HT1080 (cell line): ENCODE measurements at places on chromosomes 2 and 18.

DNA sequence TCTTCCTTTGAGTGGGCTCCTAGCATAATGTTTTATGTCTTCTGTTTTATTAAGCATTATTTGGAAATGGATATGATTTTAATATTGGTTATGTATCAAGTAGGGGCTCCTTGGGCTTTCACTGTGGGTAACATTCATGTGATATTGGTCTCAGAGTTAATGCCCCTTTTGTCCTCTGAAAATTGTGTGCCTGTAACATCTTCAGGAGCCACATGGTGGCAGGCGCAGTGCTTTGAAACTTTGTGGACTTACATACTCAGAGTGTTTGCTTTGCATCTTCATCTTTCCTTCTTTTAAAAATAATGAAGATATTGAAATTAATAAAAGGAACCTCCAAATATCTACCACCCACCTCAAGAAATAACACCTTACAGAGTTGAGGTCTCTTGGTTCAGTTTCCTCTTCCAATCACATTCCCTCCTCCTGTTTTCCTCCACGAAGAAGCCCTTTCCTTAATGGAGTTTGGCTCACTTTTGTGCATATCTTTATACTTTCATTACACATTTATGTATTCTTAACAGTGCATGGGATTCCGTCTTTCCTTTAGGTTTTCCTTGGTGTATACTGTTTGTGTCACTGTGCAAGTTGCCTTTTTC lies 73.5 kb downstream of the LIMS1 start:
- DNase-seq, result peak; percentile 47

DNA sequence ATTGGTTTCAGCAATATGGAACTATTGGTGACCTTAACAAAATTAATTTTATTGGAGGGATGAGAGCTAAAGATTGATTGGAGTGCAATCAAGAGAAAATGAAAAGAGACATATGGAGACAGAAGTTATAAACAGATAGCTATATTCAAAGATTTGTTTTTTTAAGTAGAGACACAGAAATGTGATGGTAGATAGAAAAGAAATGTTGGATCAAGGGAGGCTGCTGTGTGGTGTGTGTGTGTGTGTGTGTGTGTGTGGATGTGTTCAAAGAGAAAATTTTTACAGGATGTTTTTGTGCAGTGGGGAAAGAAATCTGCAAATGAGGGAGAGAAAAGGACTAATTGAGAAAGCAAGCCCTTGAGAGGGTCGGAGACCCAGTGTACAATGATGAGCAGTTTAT lies 249.5 kb upstream of the SPHKAP start:
- no peak for DNase-seq

DNA sequence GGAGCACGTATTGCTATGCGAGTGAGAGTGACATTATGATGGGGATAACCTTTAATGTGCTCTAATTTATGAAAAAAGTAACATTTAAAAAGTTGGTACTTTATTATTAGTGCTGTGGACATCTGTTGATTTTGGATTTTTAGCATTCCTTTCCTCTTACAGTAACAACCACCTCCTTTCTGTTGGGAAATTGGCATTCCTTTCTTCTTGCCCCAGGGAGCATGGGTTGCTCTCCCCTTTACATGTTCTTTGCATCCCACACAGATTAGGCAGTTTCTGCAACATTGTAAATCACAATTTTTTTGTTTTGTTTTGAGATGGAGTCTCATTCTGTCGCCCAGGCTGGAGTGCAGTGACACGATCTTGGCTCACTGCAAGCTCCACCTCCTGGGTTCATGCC lies 300.2 kb downstream of the LPIN1 start:
- DNase-seq, result peak; percentile 47

- no peak for DNase-seq
Observed at GRCh38 chr2:209146682-209147320, 277.0 kb upstream of the MAP2 start.

- DNase-seq, result no peak
Observed at GRCh38 chr2:217222309-217222910, 362.5 kb upstream of the TNP1 start.

DNA sequence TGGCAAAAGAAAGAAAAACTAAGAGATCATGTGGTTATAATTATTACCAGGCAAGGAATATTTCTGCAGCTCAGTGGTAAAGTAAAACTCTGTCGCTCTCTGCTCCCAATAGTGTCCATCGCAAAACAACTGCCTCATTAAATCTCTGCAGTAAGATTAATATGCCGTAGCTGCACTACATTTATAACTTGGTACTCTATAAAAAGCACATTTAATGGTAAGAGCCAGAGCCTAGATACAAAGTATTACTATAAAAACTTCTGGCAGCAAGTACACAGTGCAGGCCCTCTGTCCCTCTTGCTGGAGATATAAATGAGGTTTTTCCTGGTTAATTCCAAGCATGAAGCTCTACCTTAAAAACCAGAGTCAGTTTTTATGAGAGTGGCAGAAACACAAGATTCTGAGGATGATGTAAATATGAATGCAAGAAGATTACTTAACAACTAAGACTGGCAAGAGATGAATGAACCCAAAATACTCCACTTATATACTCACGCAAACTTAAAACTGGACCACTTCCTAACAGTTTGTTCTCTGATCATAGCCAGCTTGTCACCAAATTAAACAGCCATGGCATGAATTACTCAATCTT lies 25.5 kb downstream of the ZNF521 start:
- DNase-seq, result no peak

DNA sequence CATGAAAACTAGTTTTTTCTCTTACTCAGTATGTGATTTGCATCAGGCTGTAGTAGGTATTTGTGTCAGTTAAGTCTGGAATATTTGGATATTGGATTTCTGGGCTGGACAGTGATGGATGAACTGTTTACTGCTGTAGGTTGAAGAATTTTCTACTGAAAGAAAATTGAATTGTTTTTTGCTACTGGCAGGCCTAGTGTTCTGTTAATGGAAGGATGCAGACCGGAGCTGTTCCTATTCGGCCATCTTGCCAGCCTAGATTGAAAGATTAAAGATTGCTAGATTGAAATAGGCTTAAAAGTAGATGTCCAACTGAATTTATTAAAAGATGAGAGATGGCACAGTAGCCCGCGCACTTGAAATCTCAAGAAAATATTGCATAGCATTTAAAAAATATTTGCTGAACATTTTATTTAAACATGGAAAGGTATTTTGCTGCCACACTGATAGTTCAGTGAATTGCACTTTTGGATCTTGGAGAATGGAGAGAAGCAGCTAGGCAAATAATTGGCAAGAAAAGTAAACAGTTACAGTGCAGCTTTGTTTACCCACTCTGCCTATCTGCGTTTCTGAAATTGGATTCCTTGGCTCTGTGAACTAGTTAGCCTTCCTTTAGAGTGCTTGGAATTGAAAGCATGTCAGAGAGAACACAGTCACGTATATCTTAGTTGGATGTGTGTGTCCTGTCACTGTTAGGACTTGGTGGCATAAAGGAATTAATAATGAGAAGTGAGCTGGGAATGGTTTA lies 54.1 kb downstream of the EPB41L5 start:
- no peak for DNase-seq

DNA sequence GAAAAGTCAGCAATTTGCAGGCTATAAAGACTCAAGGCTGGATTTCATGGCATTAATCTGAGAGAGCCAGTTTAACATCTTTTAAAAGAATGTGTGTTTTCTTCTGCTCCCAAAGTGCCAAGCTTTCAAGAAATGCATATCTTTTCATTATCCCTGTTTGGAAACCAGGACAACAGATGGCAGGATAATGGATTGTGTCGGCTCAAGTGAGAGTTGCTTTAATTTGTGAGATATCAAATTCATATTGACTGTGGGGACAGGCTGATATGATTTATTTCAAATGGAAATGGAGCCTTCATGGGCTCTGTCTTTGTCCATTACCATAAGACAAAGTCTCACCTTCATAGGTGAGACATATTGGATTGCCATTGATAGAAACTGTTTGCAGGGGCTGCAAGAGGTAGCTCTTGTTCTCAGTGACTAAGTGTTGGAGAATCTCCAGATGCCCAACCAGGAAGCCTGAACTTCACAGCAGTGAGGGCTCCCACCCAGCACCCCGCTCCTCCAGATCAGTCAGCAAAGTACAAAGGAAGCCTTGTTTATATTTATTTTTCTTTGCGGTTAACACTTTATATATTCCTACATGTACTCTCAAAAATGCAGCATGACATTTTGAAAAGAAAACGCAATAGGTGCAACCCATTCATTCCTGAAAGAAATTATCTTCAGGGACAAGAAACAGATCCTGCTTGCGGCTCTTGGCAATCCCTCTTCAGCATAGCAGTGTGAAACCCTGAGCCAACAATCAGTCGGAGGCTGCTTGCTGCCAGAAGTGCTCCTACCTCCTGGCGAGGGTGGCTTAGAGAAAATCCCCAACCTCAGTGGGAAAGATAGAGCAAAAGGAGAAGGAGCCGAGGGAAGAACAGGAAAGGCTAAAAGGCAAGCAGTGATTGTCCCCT lies 65.8 kb upstream of the ATL2 start:
- peak; percentile 88 for DNase-seq

GRCh38 chr2:218063896-218064295 lies 5.2 kb upstream of the RUFY4 start:
- DNase-seq, result no peak

GRCh38 chr2:143504397-143504796 lies 375.2 kb downstream of the ARHGAP15 start:
- no peak for DNase-seq

- no peak for DNase-seq
Observed at GRCh38 chr2:102986826-102987490, 225.1 kb downstream of the TMEM182 start.

GRCh38 chr2:234444893-234445292 lies 52.0 kb downstream of the ARL4C start:
- peak; percentile 59 for DNase-seq

DNA sequence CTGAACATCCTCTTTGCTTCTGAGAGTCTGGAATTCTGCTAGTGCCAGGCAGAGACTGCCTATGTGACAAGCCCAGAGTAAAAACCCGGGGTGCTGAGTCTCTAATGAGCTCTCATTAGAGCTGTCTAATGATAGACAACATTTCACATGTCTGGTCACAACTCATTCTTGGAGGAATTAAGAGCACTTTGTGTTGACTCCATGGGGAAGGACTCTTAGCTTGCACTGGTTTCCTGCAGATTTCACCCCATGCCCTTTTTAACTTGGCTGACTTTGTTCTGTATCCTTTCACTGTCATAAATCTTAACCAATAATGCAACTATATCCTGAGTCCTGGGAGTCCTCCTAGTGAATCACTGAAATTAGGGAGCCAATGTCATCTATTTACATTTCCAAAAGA lies 33.5 kb downstream of the FBXO15 start:
- no peak for DNase-seq

GRCh38 chr2:238236571-238236970 lies 3.3 kb downstream of the HES6 start:
- DNase-seq, result no peak

DNA sequence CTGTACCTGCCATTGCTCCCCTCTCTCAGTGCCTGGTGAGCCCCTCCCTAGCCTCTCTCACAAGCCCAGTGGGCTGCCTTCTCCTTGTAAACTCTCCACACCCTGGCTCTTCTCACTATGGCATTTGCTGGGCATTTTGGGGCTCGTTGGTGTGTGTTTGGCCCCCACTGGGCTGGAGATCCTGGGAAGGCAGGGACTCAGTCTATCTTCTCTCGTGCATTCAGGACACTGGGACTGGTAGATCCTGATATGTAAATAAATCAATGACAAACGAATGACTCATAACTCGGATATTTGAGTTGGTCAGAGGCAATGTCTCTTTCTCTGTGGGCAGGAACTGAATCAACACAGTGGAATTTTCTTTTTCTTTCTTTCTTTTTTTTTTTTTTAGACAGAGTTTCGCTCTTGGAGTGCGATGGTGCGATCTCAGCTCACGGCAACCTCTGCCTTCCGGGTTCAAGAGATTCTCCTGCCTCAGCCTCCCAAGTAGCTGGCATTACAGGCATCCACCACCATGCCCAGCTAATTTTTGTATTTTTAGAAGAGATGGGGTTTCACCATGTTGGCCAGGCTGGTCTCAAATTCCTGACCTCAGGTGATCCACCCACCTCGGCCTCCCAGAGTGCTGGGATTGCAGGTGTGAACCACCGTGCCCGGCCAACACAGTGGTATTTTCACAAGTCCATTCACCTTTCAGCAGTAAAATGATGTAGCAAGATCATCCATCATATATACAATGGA lies 144.6 kb upstream of the SPRED2 start:
- peak; percentile 98 for DNase-seq

DNA sequence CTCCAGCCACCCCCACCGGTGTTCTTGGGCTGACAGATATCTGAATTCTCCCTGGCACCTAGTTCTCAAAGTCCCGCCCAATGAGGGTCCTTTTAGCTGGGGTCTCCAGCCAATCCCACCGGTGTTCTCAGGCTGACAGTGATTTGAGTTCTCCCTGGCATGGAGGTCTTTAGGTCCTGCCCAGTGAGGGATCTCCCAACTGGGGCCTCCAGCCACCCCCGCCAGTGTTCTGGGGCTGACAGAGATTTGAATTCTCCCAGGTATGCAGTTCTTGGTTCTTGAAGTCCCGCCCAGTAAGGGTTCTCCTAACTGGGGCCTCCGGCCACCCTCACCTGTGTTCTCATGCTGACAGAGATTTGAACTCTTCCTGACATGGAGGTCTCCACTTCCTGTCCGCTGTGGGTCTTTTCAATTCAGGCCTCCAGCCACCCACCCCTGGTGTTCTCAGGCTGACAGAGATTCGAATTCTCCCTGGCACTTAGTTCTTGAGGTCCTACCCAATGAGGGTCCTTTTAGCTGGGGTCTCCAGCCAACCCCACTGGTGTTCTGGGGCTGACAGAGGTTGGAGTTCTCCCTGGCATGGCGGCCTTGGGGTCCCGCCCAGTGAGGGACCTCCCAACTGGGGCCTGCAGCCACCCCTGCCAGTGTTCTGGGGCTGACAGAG lies 154.6 kb downstream of the ANKRD36 start:
- DNase-seq, result no peak

- no peak for DNase-seq
Observed at GRCh38 chr2:36871068-36871707, 95.1 kb downstream of the STRN start.

DNA sequence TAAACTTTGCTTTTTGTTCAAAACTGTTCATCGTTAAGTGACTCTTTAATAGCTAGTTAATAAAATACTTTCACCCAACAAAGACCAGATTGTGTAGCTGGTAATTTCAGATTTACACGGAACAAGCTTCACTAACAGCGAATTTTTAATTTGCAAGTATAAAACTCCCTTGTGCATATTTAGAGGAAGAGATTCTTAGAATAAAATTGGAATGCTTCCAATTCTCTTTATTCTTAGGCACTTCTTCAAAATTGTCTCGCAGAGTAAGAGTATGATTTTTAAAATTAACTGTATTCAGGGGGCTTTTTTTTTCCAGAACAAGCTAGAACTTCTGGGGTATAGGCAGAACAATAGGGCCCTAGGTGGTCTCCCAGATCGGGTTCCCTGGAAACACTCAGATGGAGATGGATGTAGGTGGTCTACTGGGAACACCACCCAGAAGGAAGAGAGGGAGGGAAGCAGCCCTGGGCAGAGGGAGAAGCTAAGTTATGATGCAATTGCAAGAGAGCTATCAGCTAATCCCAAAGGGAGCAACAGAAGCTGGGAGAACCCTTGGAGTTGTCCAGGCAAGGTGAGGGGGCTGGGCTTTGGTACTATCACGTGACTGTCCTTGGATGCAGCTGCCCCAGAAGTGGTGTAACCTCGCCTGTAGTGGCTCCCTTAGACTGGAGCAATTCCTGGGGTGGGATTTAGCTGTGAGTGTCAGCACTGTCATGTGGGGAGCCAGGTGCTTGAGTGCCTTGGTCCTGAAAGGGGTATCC lies 151.7 kb upstream of the ASB18 start:
- DNase-seq, result no peak

GRCh38 chr2:71830497-71831192 lies 317.0 kb downstream of the CYP26B1 start:
- DNase-seq, result no peak
